Immature natural killer cell (primary cell): ENCODE measurements at places on chromosomes 13 and 19. TPM values are rescaled to one million over a fixed set of nuclear protein-coding genes. Genes with fewer than 3 reads are reported as not detected.

- no peak for DNase-seq
Measured at GRCh38 chr19:50500060-50500752, 10.8 kb downstream of the JOSD2 start.

DNA sequence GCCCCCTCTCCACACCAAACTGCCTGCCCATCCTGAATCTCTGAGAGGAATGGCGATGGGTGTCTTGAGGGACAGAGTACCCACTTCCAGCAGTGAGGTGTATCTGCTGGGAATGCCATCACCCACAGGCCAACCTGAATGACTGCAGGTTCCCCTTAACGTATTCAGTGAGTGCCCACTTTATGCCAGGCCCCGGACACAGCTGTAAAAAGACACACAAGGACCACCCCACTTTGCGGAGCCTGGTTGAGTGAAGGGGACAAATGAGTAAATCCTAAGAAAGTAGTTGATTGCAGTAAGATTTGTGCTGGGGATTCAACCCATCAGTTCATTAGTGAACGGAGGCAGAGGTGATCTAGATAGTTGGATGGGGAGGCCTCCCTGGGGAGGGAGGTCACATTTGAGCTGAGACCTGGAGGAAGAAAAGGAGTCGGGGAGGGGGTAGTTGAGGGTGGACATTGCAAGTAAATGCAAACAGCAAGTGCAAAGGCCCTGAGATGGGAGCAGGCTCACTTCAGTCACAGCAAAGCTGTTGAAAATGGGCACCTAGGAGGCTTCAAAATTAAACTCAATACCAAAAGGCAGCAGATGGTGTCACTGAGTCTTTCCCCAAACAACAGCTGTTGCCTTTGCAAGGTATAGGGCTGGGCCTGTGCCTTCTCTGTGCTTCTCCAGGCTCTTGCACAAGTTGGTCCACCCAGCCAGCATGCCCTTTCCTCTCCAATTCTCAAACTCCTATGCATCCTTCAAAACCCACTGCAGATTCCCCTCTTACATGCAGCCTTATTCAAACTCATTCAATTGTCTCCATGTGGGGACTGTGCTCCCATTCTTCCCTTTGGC, 4.3 kb downstream of the GDF15 start:
- DNase-seq: no peak

DNA sequence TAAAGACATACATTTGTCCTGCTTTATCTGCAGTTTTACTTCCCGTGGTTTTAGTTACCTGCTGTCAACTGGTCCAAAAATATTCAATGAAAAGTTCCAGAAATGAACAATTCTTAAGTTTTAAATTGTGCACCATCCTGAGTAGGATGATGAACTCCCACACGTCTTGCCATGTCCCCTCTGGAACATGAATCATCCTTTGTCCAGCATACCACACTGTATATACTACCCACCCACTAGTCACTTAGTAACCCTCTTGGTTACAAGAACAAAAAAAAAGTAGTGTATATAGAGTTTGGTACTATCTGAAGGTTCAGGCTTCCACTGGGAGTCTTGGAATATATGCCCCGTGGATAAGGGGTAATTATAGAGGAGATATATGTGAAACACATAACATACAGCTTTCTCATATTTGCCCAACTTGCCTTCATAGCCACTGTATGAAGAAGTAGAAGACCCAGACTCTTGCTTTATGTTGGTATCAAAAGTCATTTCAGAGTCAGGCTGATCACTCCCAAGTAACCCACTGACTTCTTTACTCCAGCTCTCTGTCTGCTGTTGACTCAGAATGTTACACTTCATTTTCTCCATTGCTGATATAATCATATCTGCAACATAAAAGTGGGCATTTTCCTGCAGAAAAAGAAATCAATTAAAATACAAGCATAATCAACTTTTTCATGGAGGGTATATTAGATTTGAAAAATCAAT, 19.3 kb downstream of the RUBCNL start:
- no peak for DNase-seq

DNA sequence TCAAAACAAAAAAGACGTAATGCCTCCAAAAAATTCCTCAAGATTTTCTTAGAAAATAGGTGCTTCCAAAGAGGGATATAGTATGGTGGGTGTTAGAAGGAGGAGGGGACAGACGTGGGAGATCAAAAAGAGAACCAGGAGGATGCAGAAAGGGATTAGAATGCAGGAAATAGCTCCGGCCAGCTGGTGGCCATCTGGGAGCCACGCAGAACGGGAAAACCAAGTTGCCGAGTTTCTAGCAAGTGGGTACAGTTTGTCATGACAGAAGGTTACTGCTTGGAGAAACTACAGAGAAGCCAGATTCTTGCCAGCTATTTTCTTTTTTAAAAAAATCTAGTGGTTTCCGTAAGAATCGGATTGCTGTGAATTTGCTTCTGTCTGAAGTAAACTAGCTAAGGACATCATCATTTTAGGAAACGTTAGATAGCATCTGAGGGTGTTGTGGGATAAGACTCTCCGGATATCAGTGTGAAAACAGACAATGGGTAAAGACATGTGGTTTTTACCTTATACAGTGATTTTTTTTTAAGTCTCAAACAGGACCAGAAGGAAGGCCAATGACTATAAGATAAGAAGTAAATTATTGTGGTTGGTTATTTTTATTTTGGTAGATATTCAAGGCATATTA, 104.9 kb downstream of the HSPH1 start:
- DNase-seq: no peak

DNA sequence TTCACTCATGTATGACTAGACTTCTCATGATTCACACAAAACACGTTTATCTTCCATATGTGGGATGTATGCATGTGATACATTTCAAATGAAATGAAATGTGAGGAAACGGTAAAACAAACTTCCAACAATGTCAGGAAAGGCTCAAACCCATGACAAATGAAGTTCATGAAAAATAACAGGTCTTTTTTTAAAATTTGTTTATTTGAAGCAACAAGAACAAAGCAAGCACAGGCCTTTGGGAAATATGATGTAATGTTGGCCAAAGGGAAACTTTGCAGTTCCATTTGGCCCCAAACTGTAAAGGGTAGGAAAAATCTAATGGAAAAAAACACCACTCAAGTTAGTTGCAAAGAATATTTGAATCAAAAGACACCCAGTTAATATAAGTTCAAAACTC, 463.8 kb upstream of the ARGLU1 start:
- no peak for DNase-seq

- DNase-seq: no peak
Measured at GRCh38 chr13:97512732-97513131, 78.8 kb downstream of the RAP2A start.

DNA sequence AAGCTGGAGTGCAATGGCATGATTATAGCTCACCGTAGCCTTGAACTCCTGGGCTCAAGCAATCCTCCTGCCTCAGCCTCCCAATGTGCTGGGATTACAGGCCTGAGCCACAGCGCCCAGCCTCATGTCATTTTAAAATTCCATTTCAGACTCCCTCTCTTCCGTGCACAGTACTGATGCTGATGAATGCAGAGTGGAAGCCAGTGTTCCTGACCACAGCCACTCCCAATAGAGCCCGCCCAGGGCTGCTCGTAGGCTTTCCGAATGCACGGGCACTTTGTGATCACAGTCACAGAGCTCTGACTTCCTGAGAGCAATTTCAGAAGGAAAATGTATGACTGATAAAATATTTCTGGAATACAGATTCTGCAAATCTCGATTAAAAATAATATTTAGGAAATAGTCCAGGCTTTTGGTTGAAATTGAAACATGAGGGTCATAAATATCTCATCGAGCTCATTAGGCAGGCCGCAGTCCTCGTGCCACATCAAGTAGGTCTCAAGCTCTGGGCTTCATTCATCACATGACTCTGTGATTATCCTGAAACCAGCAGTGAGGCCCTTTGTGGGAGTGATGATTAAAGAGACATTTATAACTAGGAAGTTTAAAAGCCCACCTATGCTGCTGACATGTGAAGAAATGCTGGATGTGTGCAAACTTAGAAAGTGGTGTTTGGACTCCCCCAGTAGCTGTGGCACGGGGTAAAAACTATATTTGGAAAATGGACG, 38.9 kb upstream of the AMER2 start:
- no peak for DNase-seq

- DNase-seq: no peak
Measured at GRCh38 chr13:19606152-19606551, 27.3 kb upstream of the MPHOSPH8 start.

DNA sequence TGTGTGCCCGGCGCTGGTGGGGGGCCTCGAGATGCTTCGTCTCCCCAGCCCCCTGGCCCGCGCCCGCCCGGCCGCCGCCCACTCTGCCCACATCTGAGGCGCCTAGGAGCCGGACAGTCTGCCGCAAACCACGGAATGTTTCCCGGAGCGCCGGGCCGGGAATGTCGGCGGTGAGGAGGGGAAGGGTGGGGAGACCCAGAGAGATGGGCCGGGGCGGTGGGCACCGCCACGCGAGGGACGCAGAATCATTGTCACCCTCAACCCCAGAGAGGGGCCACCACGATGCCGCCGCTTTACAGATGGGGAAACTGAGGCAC, 46.1 kb upstream of the NFIC start:
- no peak for DNase-seq

DNA sequence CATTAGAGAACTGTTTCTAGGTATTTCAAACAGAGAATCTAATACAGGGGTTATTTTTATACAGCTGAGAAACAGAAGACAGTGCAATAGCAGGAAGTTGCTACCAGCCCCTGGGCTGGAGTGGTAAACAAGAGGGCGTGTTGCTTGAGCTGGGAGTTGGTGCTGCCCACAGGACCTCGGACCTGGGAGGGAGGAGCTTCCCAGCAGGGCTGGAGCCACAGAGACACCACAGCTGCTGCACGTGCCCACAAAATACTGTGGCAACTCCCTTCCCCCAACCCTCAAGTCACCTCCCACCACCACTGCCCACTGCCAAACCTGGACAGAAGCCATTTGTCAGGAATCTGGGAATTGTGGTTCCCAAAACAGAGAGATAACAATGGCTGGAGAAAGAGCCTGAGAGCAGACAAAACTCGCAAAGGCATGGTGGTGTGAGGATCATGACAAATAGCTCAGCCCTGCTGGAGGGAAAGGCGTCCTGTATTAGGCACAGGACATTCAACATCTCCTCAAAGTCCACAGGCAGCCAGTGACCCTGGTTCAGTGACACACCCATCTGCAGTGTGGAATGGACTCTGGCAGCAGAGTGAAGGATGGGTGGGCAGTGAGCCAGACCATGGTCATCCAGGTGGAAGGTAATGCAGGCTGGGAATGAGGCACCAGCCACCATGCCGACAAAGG, 57.2 kb downstream of the SPATA13 start:
- peak; percentile 22 for DNase-seq

The SHISA2 gene
- polyA plus RNA-seq: not detected

The TYROBP gene
- polyA plus RNA-seq: 3,312 TPM

The PCSK4 gene
- 0.33 TPM for polyA plus RNA-seq

The CABP5 gene
- polyA plus RNA-seq: not detected

The SHISA7 gene
- not detected for polyA plus RNA-seq

The ZNF30 gene
- polyA plus RNA-seq: 4.7 TPM

The ZNF552 gene
- polyA plus RNA-seq: 4.4 TPM

The PPP1R13L gene
- 0.84 TPM for polyA plus RNA-seq

The RAB4B gene
- 150 TPM for polyA plus RNA-seq
